ENCODE measurements at places on chromosomes 16 and 17.

DNA sequence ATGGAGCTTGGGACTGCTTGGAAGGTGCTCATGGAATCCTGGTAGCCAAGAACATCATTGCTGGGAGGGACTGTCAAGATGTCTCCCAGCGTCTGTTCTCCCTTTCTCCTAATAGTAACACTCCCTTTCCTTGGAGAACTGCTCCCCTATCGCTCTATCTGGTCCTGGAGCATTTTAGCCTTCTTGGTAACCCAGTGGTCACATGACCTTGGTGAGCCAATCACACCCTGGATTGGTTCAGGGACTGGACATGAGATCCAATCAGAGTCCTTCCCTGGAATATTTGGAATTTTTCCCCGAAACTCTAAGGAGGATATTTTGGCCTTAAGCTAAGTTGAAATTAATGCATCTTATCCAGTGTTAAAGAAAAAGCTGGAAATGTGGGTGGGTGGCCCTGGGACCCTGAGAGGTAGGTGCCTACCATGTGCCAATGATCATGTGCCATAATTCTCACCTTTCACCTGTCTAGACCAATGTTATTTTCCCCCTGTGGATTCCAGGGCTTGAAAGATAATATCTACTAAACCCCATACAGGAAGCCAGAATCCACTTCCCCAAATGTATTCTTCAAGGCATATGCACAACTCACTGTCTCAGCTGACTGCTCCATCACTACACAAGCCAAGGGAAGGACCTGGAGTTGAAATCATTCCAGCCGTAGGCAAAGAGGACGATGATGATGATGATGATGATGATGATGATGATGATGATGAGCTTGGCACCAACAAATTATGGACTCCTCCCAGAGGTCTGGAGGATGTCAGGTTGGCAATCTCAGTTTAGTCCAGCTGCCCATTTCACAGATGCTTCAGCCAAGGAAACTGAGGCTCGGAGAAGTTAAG, 193.2 kb downstream of the RAB11FIP4 start:
- no peak for DNase-seq

DNA sequence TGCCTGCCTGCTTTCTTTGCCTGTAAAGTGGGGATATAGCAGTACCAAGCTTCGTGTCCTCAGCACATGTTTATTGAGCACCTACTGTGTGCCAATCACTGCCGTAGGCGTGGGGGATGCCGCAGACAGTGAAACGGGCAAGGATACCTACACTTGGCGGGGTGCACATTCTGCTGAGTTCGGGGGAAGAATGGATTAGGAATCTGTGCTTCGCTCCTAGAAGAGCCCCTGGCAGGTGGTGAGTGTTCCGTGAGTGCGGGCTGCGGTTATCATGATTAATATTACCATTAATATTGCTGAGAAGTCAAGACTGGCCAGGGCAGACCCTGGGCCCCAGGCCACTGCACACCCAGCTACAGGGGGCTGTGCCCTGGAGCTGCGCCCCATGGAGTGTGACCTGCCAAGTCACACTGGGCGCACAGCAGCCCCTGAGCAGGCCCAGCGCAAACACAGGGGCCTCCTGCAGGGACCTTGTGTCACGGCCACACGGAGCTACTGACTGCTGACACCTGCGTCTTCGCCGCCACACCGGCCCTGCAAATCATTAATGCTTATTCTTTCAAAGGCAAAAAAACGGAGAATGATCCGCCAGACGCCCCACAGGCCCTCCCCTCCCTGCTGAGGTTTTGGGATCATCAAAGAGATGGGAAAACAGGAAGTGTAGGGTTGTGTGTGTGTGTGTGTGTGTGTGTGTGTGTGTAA, 213.4 kb upstream of the GSE1 start:
- DNase-seq = no peak

DNA sequence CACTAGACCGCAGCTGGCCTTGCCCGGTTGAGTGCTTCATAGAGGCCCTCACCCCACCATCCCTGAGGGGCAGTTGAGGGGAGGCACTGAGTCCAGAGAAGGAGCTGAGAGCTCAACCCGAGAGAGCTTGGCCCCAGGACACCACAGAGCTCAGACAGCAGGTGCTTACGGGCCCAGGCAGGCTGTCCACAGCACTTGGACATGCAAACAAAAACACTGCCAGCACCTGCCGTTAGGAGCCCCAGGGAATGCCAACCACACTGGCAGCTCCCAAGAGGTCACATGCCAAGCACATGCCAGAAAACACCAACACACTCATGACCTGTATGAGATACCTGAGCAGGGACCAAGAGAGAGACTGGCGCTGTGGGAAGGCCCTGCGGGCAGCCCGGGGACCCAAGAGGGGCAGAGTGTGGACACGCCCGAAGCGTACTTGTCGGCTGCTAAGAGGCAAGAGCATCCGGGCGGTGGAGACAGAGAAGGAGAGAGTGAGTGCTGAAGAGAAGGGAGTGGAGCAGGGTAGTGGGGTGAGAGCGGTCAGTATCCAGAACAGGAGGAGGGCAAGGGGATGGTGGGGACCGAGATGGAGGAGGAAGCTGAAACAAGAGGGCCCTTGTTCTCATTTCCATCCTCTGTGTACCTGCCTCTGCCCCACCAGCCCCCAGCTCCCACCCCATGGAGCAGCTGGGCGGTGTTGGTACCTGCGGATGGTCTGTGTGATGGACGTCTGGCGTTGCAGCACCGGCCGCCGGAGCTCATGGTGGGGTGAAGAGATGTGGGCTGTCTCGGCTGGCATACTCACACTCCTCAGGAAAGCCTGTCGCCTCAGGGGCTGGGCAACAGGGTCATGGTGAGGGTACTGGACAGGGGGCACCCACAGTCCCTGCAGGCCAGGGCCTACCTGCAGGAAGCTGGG, 8.2 kb downstream of the RHBDF1 start:
- DNase-seq = no peak

- DNase-seq = no peak
Measured at GRCh38 chr16:82328881-82329469, 159.0 kb upstream of the MPHOSPH6 start.

DNA sequence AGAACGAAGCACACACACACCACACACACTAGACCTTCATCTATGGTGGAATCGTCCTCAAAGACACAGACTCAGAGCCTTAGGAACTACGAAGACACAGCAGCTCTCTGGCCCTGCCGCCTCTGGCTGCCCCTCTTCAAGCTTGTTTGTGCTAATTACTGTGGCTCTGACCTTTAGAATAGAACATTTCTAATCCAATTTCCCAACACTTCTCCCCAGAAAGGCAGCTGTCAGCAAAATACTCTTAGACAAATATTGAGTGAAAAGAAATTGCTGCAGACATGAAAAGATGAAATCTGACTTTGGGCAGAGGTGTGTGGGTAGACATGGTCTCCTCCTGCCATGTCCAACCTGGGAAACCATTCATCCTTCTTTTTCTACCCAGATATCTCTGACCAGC, 152.0 kb upstream of the DNAH9 start:
- DNase-seq = no peak

DNA sequence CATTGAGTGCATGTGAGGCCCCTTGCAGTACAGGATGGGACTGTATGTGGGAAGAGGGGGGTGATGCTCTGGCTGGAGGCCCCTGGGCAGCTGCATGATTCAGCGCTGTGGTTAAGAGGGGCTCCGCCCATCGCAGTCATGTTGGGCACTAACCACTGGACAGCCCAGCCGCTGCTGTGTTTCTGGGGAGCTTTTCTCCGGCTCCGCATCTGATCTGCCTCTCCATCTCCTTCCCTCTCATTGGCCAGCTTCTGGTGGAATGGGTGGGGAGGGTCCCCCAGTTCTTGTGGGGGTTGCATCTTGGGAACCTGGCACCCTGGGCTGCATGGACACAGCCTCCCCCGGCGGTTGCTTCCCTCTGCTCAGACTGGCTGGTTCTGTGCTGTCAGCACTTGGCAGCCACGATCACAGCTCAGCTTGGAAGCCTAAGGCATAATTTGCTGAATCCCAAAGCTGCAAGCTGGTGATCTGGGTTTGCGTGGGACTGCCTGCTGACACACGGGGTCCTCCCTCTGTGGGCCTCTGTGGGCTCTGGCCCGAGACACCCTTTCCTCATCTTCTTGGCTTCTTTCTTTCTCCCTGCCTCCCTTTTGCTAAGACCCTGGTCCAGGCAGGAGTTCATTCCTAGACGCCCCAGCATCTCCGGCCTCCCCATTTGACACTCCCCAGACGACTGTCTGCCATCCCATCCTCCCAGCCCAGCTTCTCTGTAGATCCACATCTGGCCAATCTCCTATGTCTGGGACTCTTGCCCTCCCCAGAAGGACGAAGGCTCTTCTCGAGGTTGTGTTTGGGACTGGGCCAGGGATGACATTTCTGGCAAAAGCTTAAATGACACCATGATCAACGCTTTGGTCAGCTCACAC, 168.3 kb downstream of the SEC14L1 start:
- DNase-seq = no peak

All from NCI-H526 (cell line).